AG04449 (cell line): ENCODE measurements at places on chromosomes 1 and 21.

GRCh38 chr1:224149709-224150108, 33.3 kb upstream of the DEGS1 start:
- DNase-seq, result no peak

DNA sequence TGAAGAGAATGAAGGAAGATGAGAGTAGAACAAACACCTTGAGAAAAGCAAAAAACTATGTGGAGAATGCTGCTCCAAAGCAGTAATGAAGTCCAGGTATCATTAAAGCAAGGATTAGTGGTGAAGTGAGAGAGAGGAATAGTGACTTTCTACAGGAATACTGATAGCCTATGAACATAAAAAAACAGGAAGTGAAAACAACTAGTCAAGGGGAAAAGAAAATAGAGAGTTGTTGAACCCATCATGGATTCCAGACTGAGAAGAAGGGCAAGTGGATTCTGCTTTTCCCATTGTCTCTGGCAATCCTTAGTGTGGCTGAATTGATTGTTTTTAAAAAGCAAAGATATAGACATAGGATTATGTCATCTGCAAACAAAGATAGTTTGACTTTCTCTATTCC, 119.9 kb upstream of the LHX8 start:
- DNase-seq, result no peak

- DNase-seq, result no peak
Measured at GRCh38 chr1:82152356-82153271, 351.9 kb downstream of the ADGRL2 start.

DNA sequence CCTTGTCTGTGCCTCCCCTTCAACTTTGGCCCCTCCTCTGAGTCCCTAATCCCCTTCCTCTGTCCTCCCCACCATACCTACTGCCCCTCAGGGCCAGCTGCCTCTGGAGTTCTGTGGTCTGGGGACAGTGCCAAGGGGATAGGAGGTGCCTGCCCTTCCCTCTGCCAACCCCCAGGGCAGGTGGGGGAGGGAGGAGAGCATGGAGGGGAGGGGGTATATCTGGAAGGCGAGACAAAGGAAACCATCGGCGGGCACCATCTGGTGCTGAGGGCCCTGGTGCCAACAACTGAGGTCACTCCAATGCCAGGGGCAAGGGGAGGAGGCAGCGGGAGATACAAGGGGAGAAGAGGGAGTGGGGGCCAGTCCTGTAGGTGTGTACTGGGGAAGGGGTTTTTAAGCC, 9.6 kb downstream of the RAB25 start:
- DNase-seq, result no peak

- no peak for DNase-seq
Measured at GRCh38 chr21:45797338-45797737, 153.8 kb downstream of the PCBP3 start.

GRCh38 chr1:41847733-41848132, 71.0 kb downstream of the HIVEP3 start:
- DNase-seq, result no peak

DNA sequence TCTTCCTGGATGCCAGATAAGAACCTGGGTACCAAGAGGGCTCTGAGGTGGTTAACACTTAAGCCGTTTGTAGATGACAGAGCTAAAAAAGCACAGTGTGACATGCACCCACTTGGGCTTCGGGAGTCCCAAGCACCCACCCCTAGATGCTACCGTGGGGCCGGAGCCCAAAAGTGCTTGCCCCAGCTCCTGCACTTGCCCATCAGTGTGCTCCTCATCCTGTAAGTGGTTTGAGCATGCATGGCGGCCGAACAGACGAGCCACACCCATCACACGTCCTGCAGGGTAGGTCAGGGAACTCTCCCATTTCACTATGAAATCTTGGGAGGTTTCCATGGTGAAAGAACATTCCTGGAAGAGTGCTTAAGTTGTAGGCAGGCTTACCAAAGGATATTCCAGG, 158.9 kb upstream of the TNR start:
- no peak for DNase-seq

DNA sequence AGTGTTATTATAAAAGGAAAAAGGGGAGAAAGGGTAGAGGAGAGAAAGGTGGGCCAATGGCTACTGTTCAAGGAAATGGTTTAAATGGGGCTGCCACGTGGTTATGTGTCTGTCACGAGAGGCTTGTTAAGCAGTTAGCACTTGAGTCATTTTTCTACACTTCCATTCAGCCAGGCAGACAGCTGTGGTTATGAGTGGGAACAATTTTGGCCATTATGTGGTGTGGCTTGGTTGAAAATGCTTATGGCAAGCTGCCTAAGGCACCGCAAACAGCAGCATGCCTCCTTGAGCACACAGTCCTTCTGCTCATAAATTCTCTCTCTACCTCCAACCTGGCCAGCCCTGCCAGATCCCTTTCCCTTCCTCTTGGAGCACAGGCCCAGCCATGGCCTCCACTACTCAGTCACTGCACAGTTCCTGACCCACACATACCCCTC, 3.2 kb upstream of the SRM start:
- peak; percentile 17 for DNase-seq

DNA sequence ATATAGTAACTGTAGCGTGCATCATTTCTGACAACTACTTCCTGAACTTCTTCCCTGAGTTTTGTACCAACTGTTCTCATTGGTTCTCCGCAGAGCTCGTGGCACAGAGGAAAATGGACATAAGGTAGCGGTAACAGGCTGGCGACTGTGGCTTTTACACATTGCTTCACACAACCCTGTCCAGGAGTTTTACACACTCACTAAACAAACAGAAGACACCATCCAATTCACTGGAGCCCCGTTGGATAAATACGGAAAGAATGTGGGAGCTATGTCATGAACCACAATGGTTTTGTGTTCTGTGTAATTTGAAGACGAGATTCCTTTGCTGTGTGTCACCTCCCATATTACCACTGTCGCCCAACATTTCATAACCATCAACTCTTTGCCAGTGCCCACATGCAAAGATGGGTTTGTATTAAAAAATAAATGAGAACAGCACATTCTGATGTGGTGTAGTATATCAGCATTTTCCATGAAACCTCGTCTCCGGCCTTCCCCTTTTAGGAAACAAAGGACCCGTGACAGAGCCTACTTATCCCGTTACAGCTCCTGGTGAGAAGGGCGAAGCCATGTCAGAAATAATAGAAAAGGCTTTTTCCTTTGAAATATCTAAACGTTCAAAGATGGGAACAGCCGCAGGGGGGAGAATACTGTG, 47.4 kb upstream of the ENAH start:
- peak; percentile 98 for DNase-seq

DNA sequence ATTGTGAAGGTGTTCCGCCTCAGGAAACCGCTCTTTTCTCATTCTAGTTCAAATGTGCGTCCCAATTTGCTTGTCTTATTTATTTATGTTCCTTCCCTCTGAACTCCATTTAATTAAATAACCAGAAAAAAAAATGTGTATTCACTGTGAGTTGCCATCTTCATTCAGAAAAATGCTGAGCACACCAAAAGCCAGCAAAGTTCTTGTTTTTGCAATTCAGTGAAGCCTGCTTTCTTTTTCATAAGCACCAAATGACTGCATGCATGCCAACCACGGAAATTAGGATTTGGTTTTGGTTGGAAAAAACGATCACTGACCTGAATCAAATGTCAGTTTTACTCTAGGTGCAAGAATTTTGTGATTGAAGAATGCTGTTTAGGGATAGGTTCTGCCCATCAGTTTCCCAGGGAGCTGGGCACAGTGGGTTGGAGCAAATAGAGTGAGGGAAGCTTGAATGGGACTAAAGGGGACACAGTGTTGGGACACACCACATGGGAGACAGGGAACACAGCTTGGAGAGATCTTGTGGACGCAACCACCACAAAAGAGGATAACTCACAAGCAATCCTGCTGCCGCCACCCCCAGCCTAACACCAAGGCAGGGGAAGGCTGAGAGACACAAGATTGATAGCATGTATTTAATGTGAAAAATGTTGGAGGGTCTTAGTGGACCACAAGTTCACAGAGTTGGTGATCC, 183.4 kb upstream of the GALNT2 start:
- no peak for DNase-seq

- DNase-seq, result no peak
Measured at GRCh38 chr1:32023351-32023750, 9.7 kb downstream of the KHDRBS1 start.

DNA sequence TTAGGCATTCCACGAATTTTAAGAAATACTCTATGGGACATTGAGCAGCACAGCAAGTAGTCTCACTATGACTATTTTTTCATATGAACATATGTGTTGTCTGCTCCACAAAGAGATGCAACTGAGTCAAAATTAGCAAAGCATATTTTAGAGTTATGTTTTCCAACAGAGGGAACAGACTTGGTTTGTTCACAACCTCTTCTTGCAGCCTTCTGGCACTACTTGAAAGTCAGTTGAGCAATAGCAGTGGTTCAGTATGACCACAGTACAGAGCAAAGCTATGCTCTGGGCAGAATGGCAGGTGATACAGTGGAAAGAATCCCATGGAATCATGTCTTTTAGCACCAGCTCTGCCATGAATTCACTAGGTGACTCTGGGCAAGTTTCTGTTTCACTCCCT, 5.2 kb downstream of the CCN1 start:
- no peak for DNase-seq

DNA sequence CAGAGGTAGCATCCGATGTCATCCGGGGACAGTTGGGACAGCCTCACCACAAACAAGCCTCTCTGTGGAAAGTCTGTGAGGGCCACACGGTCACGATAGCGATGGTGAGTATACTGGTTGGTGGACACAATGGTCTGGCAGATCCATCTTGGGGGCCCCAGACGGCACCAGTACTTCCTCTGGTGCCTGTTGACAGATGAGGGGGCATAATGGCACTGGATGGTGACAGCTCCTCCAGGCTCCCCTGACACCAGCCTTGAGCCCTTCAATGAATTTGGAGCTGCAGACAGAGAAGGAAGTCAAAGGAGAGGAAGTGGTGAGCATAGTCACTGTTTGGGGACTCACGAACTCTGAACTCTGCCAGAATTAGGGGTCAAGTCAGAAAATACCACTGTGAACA, 8.0 kb downstream of the FCAMR start:
- DNase-seq, result no peak

GRCh38 chr1:62029704-62030103, 164.9 kb upstream of the L1TD1 start:
- DNase-seq, result no peak

GRCh38 chr1:23589585-23589986, 30.3 kb upstream of the ID3 start:
- DNase-seq, result no peak

DNA sequence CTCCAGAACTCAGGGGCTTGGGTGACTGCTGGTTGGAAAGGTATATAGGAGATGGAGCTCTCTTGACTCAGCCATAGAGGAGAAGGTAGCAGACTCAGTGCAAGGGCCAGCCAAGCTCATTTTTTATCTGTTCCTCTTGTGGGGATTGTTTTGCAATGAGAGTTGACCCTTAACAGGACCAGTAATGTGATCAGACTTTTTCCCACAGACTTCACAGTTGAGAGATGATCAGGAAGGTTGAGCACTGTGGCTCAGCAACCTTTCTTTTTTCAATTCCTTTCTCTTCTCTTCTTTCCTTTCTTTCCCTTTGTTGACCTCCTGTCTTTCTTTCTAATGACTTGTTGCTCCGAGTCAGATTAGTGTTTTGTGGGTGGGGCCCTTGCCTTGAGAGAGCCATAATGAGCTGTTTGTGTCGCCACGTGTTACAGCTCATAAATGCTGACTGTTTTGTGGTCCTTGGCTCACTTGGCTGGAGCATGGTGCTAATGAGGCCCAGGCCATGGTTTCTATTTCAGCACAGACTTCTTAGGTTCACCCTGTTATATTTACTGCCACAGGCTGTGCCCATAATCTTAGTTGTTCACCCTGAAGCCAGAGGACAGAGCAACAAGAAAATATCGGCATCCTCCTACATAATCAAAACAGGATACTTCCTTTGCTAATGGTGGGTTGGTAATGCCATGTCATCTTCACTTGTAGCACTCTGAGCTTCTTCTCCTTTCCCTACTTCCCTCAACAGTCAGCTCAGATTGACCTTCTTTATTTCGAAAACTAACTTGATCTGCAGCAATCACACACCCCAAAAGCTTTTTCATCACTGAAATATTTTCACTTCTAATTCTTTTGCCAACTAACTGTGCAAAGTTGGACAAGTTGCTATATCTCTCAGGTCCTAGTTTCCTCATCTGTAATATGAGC, 13.9 kb downstream of the ADAM30 start:
- no peak for DNase-seq

- no peak for DNase-seq
Measured at GRCh38 chr21:25487046-25487594, 120.2 kb downstream of the MRPL39 start.

DNA sequence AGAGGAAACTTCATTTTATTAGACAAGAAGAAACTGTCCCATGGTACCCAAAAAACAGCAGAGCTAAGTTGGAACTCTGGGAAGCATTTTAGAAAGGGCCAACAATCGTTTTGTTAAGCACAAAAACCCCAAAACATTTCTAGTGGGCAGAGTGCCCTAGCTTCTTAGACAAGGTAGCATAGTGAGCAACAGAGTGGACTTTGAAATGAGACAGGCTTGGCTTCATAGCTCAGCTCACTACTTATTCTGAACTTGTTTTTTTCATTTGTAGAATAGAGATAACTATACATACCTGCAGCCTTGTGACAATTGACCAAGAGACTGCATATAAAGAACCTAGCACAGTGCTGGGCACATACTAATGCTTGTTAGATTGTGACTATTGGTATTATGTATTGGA, 50.1 kb downstream of the HLX start:
- no peak for DNase-seq

DNA sequence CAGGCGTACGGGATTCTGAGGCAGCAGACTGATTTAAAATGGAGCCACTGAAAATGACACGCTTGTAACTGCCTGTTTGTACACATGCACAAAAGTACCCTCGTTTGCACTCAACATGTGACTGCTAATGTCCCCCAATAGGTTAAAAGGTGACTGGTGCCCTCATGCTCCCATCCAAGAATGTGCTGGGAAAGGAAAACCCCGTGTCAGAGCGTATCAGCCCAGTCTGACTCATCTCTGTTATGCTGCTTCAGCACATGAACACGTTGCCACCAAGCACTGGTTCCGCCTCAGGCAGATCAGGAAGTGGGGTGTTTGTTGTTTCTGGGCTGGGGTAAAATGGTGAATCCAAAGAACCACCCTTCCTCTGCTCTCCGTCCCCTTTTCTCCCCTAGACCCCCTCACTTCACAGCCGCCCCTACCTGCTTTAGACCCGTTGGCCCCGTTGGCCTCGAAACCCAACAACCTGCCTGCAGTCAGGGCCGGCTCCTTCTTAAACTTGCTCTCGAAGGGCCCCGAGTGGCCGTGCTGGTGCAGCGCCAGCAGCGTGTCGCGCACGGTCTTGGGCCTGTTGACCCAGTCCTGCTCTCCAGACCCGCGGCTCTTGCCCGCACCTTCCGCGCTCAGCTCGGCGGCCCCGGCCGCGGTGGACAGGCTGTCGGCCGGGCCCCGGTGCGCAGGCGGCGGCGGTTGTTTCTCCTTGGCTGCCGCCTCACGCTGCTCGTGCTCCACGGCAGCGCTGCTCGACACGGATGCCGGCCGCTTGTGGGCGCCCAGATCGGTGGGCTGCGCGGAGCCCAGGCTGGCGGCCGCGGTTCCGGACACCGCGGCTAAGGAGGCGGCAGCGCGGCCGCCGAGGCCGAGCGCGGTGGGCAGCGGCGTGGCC, 1.7 kb downstream of the IRF2BP2 start:
- no peak for DNase-seq

- DNase-seq, result no peak
Measured at GRCh38 chr1:115440733-115441132, 102.7 kb upstream of the NGF start.
